ENCODE measurements at places on chromosomes 7 and 10. TPM values are rescaled to one million over a fixed set of nuclear protein-coding genes. Genes with fewer than 3 reads are reported as not detected.

GRCh38 chr10:102016416-102016815 lies 39.6 kb downstream of the ARMH3 start:
- DNase-seq = no peak

DNA sequence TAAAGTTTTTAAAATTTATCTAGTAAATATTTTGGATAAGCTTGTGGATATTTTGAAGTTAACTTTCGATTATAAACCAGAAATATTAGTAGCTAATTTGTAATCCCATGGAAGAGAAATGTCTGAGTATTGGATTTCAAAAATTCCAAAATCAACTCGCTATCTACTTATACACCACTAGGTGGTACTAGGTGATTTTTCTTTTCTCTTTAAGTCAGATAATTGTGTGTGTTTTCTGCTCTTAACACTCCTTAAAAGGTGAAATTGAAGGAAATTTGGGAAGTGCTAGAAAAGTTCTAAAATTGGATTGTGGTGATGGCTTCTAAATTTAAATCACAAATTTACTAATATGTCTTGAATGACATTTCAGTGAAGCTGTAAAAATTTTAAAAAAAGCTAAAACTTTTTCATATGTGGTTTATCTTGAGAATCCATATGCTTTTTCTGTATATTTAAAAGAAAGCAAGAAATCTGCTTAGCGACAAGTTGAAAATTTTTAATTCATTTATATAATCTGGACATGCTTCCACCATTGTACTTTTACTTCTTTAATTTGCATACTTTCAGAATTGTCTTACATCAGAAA lies 90.2 kb downstream of the IPMK start:
- no peak for DNase-seq

DNA sequence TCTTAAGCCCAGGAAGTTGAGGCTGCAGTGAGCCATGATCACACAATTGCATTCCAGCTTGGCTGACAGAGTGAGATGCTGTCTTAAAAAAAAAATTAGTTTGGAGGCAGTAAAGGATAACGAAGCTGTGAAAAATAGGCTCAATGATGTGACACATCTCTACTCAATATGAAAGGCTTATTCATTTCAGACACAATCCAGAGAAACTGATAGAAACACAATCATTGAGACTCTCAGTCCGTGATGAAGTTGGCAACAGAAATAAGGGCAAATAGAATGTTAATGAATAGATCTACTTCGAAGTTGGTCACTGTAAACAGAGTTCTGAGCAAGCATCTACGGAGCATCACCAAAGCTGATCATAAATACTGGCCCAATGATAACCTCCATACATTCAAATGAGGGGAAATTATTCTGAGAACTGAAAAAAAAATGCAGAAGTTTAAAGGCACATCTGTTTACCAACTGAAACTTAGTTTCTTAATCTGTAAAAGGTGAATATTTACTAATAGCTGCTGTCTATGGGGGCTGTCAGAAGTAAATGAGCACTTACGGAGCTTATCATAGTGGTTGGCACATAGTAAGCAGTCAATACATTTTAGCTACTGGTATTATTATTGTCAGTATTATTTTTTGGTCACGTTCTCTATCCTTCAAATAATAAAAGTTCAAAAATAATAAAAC lies 70.4 kb downstream of the AKR1B1 start:
- DNase-seq = no peak

GRCh38 chr7:124765401-124766352 lies at the start of gene GPR37:
GPR37 (minus strand) TSS chr7:124765792; CDS start chr7:124764976, 816 bp downstream.
- peak; percentile 69 for DNase-seq

DNA sequence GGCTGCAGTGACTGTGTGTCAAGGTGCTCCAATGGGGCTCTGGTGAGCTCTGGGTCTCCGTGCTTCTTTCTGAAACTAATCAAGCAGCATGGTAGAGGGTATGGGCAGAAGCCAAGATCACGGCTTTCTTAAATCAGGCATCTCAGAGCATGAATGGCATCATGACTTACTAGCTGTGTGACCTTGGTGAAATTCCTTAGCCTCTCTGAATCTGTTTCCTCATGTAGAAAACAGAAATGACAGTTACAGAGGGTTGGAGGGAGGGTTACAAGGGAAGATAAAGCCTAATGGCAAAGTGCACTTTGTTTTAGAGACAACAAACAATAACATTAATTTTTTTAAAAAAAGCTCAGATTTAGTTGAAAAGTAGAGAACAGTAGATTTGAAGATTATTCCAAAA lies 34.9 kb downstream of the FRMPD2 start:
- no peak for DNase-seq

DNA sequence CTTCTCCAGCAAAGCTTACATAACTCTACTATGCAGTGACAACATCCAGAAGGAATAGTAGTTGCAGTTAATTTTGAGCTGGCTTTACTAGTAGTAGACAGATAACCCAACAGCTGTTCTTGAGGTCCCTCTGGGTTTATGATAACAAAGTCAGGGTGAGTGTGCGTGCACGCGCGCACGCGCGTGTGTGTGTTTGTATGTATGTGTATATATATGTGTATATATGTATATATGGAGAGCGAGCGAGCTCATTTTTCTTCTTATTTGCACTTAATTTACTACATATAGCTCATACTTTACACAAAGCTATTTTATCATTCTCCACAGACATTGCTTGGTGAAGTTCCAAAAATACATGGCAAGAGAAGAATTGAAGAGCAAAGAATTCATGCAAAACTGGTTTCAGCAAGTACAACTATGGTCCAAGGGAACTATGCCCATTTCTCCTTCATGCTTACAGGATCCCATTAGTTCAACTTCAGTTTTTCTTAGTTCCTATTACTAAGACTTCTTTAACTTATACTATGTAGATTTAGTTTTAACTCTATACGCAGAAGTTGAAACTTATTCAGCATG lies 105.9 kb upstream of the TMEM168 start:
- DNase-seq = no peak

DNA sequence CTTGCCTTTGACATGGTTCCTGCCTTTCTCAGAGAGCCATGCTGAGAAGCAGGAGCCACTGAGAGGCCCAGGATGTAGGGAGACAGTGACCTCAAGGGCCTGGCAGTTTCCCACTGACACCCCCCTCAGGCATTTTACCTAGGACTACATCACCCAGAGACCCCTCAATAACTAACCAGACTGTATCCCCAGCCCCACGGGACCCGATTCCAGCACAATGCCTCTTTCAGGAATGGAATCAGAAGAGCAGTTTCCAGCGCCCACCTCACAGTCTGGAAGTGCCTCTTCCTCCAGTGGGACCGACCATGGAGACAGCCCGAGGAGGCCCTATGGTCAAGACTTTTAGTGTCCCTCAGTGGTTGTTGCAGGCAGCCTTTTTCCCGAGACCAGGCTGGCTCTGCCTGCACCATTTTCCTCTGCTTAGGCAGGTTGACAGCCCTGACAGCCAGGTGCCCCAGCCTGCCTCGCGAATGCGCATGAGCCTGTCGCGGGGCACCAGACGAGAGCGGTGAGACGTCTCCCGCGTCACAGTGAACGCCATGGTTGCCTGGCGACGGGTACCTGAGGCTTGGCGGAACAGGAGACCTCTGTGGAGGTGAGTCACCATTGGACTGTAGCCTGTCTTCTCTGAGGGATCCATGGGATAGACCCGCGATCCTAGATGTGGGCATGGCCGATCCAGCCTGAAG lies 28.4 kb upstream of the ZNF273 start:
- no peak for DNase-seq

DNA sequence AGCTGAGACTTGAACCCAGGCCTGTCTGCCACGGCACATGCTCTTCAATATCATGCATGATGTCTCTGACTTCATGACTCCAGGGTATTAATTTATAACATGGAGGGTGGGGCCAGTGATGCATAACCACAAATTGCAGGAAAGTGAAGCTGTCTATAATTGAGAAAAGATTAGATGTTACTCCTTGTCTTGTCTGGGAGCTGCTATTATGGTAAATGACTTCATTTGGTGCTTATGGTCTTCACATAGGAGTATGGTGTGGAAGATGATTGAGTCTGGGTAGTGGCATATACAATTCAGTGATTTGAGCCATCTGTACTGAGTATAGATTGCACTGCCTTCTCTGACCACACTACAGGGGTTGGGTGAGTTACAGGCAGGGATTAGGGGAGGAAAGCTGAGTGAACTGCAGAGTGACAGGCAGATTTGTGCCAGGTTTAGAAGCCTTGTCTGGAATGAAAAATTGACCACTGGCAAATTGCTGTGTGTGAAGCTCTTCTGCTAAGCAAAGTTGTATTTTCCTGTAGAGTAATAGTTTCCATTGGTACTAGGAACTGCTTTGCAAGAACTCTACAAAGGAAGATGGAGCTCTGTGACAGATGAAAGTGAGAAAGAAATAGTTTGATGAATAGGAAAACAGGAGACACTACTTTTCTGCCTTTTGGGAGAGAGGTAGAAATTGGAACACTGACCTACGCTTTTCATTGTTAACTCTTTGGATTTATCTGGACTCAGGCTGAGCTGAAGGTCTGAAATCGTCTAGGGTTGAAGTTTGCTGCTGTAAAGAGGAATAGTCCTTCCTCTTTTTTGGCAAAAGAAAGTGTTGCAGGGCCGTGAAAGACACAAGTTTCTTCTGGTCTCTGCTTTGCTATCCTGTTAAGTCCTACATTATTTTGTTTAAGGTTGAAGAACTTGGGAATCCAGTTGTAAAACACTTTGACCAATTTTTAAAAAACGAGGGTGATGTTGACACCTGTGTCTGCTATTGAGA lies 2.7 kb downstream of the SND1 start:
- DNase-seq = no peak

DNA sequence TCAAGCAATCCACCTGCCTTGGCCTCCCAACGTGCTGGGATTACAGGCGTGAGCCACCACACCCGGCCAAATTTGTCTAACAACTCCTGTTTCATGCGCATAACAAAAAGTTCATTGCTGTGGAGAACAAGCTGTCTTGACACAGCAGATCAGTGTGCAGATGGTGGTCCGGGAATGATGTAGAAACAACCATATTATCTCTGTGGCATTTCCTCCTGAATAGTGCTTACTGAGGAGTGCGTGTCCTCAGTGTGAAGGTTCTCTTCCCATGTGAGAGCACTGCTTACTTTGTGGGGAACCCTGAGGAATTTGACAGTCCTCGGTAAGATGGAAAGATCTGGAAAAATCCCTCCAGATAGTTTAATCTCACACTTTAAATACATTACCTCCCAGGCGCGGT lies 30.3 kb upstream of the ZNF438 start:
- DNase-seq = no peak

GRCh38 chr7:47636433-47637175 lies 54.7 kb upstream of the TNS3 start:
- DNase-seq = no peak

DNA sequence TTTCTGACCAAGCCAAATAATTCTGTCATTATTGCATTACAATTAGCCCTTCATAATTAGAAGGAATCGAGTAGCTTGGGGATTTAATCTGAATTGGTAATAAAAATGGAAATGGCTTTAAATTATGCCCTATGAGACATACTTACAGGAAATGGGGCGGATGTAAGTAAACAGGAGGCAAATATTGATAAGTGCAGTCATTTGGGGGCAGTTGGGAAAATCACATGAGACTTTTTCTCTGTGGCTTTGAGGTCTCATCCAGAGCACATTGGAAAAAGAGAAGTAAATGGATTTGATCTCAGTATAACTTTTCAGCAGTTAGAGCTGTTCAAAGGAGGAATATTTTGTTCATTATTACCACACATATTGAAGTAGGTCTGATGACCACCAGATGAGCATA lies 307.8 kb upstream of the POM121L12 start:
- DNase-seq = no peak

DNA sequence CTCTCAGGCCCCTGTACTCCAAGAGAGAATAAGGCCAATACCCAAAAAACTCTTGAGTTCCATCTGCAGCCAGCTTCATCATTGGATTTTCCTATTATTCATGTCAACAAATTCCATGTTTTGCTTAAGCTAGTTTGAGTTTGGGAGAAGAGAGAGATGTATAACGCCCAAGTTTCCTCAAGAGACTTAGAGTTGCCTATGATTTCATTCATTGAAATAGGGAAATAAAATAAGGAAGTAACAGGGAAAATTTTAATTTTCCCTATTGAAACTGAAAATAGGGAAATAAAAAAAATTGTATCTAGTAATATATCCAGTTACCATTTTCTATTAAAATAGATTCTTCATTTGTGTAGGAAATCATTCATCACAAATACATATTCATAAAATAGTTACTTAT lies 66.5 kb upstream of the SVIL start:
- no peak for DNase-seq

DNA sequence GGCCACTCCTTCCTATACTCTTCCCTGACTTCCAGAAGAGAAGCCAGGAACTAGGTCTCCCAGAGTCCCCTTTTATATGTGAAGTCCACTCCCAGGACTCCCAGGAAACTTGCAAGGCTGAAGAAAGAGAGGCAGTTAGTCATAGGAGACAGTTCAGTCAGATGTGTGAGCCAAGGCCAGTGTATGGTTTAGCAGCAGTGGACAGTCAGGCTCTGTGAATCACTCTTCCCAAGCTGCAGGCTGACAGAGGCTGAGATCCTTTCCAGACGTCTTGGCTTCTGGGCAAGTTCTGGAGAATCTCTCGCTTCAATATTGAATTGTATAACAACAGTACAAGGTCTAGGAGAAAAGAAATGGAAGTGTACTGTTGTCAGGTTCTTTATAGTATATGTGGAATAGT lies 26.9 kb downstream of the BLVRA start:
- no peak for DNase-seq

DNA sequence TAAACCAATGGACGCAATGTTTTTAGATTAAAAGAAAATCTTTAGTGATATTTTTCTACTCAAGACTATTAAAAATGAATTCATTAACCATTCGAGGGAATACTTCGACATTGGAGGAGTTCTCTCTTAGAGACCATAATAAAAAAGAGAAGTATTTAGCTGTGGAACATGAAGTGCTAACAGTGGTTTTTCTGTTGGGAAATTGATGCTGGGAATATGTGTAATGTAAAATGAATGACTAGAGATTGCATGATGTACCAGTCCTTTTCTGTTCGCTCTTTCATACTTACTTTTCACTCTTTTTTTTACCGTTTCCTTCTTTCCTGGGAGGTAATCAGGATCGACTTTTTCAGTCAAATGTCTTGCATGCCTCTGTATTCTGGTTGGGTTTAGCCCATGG lies 41.3 kb downstream of the ST7 start:
- DNase-seq = no peak

DNA sequence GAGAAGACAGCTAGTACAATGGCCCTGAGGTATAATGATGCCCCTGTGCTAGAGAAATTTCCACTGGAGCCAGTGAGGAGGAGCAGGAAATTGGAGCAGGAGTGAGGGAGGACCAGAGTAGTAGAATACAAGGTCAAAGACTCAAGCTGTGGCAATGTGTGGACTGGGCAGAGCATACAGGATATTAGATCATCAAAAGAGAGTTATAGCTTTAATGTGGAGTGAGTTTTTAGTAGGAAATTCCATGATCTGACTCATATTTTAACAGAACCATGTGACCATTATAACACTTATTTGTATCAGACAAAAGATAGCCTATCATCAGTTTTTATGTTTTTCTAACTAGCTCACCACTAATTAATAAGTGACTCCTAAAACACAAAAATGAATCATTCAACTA lies 154.1 kb downstream of the DGKB start:
- DNase-seq = no peak

Gene MICALL2
- 28.9 TPM for total RNA-seq

Gene WBP1L
- total RNA-seq = 44.5 TPM

Gene ELOVL3
- total RNA-seq = 0.92 TPM

Gene USP54
- total RNA-seq = 97.4 TPM
